ENCODE measurements at places on chromosomes 4 and X.

DNA sequence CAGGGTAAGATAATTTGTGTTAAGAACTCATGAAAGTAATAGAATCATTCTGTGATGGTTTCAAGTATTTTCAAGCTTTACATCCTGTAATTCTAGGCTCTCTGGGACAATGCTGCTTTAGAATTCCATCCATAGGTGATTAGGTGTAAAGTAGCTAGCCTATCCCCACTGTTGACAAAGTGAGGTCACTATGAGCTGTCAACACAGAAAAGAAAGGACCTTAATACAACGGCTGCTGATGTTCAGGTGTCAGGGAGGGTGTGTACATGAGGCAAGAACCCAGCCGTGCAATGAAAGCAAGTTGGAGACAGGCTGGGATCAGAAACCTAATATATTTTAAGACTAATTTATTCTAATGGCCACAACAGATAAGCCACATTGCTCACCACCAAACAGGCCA is 36.8 kb upstream of the SH3RF1 start:
- no peak for DNase-seq

GRCh38 chr4:86117705-86118302 is 242.0 kb downstream of the MAPK10 start:
- no peak for DNase-seq

DNA sequence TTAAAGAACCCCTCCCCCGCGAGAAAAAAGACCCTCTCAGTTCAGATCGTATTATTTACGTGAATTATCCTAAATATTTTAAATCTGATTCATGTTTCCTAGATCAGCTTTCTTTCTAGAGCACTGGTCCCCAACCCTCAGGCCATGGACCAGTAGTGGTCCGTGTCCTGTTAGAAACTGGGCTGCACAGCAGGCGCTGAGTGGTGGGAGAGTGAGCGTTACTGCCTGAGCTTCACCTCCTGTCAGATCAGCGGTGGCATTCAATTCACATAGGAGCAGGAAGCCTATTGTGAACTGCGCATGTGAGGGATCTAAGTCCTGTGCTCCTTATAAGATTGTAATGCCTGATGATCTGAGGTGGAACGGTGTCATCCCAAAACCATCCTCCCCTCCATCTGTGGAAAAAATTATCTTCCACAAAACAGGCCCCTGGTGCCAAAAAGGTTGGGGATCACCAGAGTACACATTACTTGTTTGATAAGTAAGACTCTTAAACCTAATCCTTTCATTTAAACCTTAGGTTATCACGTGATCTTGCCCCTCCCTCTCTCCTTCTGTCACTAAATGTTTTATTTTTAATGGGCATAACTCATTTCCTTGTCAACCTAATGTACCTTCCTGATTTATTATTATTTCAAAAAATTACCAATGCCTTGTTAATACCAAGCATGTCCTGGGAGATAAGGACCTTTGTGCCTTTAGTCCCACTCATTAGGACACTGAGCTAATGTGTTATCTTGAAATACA is 442.9 kb downstream of the TLL1 start:
- no peak for DNase-seq

DNA sequence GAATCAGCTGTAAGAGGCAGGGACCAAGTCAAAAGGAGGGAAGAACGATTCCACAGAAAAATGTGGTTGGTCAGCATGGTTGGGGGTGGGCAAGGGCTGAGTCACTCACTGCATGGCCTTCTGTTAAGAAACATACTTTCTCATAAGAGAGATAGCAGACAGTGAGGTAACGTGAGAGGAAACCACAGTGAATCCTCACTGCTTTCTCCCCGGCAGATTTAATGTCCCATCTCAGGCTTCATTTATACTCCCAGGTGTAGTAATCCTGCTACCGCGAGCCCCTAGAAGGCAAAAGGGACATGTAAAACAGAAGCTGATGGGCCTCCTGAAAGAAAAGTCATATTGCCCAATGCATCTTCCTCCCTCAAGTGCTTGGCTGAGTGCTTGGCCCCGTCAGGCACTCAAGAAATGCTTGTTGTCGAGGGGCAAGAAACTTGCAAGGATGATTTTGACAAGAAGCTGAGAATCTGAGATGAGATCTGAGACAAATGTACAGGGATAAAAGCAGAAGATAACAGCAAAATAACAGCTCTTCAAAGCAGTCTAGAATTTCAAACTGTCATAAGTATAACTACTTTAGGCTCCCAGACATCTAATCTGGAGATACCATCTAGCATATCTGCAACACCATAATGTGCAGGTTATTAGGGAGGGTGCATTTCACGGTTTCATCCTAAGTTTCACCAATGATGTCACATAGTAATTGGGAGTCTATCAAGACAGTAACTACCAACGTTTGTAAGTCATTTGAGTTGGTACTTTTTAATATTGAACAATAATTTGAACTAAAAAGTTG is 40.2 kb downstream of the SH3KBP1 start:
- DNase-seq, result no peak

GRCh38 chr4:185912779-185913178 is 100.8 kb upstream of the SORBS2 start:
- DNase-seq, result no peak

DNA sequence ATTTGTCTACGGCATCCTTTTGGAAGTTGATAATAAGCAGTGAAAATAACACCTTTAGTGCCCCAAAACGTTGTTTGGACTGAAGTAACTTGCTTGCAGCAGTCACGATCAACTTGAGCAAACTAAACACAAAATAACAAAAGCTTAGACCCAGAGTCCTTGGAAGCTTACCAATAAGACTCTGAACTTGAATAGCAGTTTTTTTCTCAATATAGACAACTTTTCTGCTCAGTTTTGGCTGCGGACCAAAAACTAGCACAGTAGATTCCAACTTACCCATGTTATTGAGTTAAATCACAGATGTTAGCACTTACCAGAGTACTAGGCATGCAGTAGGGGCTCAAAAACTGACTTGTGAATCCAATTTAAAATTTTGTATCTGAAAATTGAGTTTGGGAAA is 746.9 kb downstream of the PCDH19 start:
- no peak for DNase-seq

GRCh38 chr4:151665785-151666127 is 95.1 kb downstream of the GATB start:
- DNase-seq, result no peak

- no peak for DNase-seq
Measured at GRCh38 chr4:171817026-171817425, 3.8 kb downstream of the GALNTL6 start.

DNA sequence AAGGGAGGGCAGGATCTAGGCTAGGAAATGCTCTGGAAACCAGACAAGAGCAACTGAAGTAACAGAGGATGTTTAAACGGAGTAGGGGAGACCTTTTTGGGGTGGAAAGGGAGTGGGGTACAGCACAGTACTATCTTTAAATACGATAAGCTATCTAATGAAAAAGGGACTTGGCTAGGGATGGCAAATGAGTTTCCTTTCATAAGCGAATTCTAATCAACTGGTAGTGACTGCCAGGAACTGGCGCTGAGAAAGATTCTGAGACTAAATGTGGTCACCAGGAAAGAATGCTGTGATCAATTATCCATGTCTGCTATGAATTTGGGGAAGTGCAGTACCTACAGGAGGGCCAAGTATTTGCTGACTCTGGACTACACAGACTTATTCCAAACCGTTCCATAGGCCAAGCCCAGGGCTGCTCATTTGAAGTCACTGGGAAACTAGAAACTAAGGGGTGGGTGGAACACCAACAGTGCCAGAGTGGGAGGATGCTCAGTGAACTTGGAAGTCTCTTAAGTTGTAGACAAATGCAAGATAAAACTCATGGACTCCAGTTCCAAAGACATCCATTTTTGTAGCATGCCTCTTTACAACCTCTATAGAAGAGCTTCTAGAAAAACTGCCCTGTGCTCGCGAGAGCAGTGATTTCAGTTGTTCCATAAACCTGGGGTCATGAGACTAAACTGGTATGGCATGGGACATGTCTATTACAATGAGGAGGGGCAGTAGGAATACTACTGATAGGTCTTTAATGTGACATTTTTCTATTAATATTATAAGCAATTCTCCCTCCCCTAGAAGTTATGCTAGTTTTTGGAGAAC is 2.0 kb downstream of the TRAPPC2 start:
- no peak for DNase-seq

DNA sequence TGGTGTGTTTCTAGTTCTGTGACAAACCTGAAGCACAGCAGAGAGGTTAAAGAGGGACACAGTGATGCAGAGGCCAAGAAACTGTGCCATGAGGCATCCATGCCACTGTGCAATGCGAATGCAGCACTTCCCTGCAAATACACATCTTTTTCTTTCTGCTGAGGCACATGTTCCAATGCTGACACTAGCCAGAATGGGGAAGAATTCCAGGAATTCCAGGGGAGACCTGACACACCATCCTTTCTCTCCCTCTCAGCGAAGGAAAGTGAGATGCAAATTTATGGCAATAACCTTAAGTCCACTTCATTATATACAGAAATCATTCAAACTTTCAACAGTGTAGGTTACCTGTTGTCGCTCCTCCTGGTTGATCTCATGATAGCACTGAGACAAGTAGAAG is 204.8 kb downstream of the LDB2 start:
- no peak for DNase-seq

- no peak for DNase-seq
Measured at GRCh38 chr4:88623097-88623496, 30.8 kb downstream of the HERC3 start.

DNA sequence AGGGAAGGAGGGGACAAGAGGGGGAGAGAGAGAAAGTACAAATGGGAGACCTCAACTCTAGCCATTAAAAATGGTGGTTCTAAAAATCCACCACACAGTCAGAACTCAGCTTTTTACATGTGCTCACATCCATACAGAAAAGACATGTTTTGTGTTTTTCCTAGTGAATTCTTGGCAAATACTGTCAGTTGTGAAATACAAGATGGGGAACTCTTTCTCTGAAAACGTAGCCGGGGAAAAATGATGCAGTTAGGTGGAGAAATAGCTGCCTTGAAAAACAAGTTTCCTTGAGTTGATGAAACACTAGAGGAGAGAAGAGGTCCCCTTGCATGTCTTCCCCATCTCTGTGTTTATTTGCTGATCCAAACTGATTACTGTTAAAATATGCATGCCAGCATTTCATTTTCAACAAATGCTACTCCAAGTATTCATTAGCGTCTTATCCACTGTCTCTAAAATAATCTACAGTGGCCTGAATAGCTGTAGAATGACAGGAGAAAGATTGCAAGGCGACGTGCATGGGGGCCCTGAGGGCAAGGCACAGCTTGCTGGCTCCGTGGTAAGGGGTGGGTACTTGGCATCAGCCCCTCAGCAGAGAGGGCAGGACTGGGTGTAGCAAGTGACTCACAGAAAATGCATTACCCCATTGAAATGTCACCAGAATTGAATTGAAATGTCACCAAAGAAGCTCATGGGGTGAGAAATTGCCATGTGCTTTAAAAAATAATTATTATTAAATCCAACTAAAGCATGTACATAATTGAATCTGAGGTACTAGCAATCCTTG is 48.1 kb upstream of the TBL1X start:
- no peak for DNase-seq

- no peak for DNase-seq
Measured at GRCh38 chrX:110791071-110791470, 4.5 kb downstream of the CHRDL1 start.

DNA sequence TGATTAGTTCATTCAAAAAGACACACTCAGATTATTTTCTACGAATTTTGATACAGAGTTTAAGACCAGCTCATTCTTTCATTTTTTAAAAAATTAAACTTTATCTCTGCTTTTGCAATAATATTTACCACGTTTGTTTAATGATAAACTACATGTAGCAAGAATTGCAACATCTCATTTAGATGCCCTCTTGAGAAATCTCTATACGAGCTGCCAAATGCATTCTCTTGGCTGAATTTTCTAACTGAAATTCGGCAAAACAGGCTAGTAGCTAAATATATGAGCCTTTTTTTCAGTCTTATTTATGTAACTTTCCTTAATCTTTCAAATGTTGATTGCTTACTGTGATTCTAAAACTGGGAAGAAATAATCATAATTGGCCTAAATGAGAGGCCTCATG is 2.1 kb upstream of the GC start:
- no peak for DNase-seq

DNA sequence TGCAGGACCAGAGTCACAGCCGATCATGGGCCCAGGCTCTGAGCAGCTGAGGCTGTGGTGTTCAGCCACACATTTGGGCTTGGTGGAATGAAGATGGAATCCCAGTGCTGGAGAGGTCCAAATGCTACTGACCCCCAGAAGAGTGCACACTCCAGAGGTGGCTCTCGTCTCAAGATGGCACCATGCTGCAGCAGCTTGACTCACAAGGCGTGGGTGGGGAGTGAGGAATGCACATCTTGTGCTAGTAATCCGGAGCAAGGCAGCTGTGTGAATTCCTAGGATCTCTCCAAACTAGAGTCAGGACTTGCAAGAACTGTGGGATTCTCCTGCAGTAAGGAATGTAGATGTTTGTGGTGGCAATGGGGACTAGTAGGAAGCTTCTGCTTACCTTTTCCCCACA is 28.7 kb downstream of the RAB28 start:
- DNase-seq, result no peak

GRCh38 chrX:70433848-70434351 is 10.7 kb upstream of the DLG3 start:
- peak; percentile 75 for DNase-seq

DNA sequence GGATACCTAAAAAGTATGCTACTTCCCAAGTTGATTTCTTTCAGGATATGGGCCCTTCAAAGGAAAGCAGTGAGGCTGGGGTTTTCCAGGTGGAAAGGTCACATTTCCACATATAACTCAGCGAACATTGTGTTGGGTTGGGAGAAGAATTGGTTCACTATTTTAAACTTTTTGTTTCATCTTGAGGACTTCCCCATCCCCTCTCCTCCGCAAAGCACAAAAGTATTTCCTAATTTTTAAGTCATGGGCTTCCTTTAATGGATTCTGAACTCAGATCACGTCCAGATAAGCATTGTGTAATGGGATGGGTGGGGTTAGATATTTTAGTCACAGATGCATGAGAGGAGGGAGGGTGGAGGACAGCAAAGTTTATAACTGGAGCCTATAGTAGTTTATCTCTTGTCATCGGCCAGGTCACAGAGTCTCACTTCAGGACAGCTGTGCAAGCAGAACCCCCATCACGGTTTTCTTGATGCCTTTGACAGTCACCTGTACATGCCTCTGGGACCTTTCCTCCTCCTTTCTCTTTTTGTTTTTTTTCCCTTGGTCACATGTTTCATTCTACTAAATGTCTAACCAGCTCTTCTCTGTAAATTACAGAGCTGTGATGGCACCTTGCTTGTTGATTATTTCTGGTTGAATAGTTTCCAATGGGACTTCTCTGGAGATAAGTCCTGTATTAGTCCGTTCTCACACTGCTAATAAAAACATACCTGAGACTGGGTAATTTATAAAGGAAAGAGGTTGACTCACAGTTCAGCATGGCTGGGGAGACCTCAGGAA is 115.4 kb downstream of the PTTG2 start:
- no peak for DNase-seq

GRCh38 chrX:129933700-129934099 is 27.7 kb downstream of the UTP14A start:
- no peak for DNase-seq

- DNase-seq, result no peak
Measured at GRCh38 chr4:78059524-78059889, 2.4 kb downstream of the FRAS1 start.

Measured in activated CD4-positive, alpha-beta T cell treated with anti-CD3 and anti-CD28 coated beads for 4 hours (primary cell).